T-helper 17 cell (primary cell): ENCODE measurements at places on chromosomes 6 and 20. TPM values are rescaled to one million over a fixed set of nuclear protein-coding genes. Genes with fewer than 3 reads are reported as not detected.

DNA sequence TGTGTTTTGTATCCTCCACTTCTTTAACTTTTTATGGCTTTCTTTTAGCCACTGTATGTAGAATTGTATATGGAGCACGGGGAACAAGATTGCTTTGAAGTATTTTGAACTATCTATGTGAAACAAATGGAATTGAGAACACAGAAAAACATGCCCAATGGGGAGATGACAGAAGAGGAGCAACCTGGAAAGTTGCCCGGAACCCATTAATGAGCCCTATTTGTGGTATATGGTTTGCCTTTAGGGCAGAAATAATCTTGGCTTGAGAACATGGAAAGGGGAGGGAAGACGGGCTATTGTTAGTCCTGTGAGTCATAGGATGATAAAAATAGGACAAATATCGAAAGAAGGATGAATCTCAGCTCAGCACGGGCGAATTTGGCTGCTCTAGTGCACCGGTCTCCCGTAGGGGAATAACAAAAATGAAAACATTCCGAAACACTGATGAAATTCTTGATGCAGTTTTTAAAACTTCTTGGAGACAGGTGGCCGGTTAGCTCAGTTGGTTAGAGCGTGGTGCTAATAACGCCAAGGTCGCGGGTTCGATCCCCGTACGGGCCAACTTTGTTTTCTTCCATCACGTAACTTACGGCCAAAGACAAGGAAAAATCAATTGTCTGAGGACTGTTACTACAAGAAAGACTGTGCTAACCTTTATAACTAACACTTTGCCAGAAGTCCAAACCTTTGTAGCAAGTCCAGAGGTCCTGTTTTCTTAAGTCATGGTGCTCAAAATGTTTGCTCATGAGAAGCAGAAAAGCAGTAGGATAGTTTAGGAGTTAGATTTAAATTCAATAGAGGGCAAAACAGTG is 15.7 kb downstream of the HMGN4 start:
- DNase-seq = peak; percentile 36

Gene FOXQ1
- not detected for total RNA-seq

DNA sequence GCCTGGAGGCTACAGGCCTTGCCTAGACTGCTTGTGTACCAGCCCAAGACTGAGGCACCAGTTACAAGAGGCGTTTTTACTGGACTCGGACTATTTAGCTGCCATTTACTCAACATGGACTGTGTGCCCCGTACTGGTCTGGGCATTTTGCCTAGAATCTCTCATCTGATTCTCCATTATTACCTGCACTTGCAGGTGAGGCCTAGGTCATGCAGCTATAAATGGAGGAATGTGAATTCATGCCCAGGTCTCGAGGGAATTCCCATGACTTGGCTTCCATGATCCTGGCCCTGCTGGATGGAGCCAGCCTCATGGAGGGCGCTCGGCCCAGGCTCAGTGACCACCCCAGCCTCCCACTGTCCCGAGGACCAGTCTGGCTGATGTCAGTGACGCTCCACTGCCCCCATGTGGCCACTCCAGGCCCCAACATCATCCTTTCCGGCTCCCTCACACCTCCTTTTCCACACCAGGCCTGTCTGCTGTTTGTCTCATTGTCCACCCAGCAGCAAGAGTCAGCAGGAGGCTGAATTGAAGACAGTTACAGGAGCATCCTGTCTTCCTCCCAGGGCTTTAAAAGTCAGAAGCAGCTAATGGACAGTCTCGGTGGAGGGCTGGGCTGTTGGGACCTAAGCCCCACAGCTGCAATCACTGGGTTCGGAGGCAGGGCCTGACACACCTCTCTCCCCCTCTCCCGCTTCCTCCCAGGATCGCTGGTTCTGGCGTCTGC is 8.7 kb downstream of the MMP24OS start:
- DNase-seq = no peak

Gene FRK
- total RNA-seq = not detected

- no peak for DNase-seq
These were observed 133.9 kb downstream of the JPH2 start for GRCh38 chr20:44053046-44053445.

DNA sequence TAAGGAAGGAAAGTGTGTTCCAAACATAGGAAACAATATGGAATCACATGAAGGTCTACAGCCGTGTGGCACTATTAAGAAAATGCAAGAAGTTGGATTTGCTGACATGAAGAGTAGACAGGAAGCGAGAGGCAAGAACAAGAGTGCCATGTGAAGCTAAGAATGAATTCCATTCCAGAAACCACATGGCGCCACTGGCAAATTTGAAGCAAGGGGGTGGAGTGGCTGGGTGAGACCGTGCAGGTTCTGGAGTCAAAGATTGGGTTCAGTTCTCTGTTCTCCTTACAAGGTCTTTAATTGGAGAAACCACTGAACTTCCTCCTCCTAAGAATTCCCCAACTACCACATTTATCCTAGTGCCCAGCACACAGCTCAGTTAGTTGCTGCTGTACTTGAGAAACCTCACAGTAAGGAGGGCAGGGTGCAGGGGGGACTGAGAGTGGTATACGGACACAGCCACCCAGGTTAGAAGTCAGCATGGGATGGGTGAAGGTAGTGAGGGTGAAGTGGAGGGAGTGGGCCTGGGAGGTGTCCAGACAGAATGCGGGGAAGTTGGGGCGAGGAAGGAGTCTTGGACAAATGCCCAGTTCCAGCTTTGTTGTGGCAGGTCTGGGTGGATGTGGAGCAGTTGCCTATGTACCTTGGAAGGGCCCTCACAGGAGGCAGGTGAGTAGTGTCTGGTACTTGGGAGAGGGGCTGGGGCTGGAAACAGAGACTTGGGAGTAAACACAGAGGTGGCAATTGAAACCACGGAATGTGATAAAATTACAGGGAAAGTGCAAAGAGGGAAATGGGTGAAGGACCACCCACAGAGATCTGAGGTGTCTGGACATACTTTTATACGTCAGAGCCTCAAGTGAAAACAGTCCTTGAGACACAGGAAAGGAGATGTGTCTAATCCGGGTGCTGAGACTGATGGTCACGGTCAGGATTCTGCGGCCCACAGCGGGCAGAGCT is 14.3 kb downstream of the LYRM4 start:
- DNase-seq = no peak

Gene GNAS-AS1
- total RNA-seq = 0.72 TPM

DNA sequence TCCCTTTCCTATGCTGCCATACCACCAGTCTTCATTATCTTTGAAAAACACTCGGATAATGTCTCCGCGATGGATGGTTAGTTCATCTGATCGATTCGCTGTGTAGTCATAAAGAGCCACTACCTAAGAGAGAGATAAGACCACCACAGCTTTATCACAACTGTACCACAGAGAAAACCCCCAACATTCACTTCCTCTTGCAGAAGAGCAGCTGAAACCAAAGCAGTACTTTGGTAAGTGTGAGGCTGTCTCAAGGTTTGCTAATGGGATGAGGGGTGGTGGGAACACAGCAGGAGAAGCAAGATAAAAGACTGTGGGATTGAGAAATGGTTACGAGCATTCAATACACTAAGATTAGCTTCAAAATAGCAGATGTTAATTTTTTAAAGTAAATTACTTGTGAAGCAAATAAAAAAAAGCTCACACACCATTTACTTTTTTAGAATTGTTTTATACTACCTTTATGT is 142.1 kb downstream of the MYB start:
- DNase-seq = no peak

DNA sequence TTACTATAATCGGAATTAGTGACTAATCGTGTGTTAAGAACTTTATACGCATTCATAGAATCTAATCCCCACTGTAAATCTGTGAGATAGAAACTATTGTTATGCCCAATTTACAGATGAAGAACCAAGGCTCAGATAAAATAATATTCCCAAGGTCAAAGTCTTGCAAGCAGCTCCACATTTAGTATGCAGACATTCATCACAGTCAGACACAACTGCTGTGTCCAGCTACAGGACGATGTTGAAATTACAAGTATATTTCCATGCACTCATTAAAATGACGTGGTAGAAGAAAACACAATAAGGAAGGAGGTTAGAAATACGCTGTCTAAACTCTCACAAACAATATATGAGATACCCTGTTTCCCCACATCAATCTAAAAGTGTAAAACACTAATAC is 82.5 kb downstream of the PREX1 start:
- DNase-seq = no peak

- no peak for DNase-seq
These were observed 38.2 kb downstream of the NOL7 start for GRCh38 chr6:13653296-13653695.

GRCh38 chr20:23163562-23163961 is 77.4 kb upstream of the CD93 start:
- no peak for DNase-seq

DNA sequence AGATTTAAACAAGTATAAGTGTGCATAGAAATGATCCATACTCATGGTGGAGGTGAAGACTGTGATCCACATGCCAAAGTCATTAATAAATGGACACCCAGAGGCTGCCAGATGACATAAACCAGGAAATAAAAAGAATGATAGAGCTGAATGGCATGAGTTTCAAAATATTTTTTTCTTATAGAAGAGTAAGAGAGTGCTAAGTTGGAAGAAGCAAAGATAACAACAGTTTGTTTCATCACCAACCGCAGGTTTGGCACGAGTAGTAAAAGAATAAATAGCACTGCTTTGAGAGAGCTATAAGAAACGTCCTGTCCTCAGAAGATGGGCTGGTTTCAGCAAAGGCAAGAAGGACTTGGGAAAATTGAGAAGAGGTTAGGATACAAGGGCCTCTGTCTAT is 246.9 kb downstream of the UBE3D start:
- no peak for DNase-seq

GRCh38 chr6:151005896-151006632 is 140.6 kb downstream of the MTHFD1L start:
- DNase-seq = no peak

GRCh38 chr6:113813142-113813541 is 44.0 kb upstream of the MARCKS start:
- DNase-seq = no peak

GRCh38 chr6:129351807-129352206 is 358.2 kb downstream of the ARHGAP18 start:
- no peak for DNase-seq

GRCh38 chr20:33825340-33826269 is 14.5 kb downstream of the CHMP4B start:
- no peak for DNase-seq

- no peak for DNase-seq
These were observed 90.5 kb downstream of the NOL4L start for GRCh38 chr20:32494483-32495216.

DNA sequence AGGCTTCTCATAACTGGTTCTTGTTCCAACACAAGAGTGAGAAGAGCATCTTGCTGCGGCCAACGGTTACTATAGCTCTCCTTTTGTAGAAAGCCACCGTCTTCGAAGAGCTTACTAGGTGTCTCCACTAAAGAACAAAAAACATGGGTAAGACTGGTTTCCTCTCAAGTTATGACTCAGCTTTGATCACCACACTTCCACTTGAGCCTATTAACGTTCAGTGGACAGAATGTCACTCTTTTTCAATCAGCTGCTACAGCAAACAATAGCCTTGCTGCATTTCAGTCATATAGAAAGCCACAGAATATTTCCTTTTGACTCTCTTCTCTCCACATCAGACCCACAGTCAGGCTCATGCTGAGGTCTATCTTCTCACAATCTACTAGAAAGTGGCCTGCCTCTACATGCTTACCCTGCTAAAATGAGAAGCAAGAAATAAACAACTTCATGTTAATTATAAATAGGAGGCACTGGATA is 243.5 kb upstream of the PREP start:
- DNase-seq = no peak

Gene DYNLT1
- 87.2 TPM for total RNA-seq

- DNase-seq = peak; percentile 67
These were observed 501 bp downstream of the PLCG1 start for GRCh38 chr20:41137614-41138474.

DNA sequence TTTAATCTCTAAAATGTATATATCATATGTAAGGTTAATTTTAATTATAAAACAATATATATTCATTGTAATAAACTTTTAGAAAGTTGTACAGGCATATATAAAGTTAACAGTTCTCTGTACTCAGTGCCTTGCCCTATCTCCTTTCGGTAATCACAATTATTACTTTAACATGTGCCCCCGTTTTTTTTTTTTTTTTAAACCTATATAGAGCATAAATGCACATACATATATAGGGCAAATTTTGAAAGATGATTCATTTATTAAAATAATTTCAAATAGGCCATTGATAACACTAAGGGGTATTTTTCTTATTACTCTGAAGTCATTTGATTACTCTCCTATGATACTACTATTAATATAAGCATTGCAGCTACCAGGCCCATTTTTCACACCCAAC is 1.9 kb downstream of the ASF1A start:
- no peak for DNase-seq

DNA sequence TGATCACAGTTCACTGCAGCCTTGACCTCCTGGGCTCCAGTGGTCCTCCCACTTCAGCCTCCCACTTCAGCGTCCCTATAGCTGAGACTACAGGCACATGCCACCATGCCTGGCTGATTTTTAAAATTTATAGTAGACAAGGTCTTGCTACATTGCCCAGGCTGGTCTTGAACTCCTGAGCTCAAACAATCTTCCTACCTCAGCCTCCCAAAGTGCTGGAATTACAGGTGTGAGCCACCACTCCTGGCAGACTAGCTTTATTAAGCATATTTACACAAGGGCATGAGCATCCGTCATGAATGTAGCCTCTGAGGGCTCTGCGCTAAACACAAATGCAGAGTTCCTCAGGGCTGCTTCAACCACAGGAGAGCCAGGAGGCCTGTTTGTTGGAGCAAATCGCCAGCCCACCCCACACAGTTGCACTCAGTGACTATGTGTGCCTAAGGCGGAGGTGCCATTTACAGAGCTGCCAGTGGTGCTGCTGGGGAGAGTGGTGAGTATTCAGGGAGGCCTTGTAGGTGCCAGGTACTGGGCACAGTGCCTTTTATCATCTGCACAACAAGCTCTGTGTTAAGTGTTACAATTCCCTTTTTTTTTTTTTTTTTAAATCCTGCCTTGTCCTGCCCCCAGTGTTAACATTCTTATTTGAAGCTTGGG is 78.2 kb downstream of the PSMG4 start:
- DNase-seq = no peak

DNA sequence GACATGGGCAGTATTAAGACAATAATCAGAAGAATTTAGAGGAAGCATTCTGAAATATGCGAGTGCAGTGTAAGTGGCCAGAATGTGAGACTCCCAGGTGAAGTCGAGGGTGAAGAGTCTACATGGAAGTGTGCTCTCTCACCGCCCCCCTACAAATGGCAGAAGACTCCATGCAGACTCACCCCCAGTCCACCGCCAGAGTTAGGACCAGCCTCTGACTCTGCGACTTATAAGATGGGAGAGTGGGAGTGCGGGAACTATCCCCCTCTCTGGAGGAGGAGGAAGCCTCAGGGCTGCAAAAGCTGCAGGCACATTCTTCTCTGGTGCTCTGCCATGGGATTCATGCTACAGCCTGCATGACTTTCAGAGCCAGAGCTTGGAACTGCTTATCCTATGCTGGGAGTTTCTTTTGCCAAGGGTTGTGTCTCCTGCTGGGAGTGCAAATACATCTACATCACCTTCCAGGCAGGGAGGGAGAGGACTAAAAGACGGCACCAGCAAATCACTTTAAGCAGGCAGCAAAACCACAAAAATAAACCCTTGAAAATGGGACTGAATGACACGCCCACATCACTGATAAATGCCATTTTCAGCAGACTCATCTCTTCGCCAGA is 206.7 kb upstream of the SULF2 start:
- DNase-seq = no peak

- no peak for DNase-seq
These were observed 20.4 kb downstream of the ZNF337 start for GRCh38 chr20:25676164-25676809.

Gene GHRH
- not detected for total RNA-seq

Gene KCNG1
- 0.90 TPM for total RNA-seq
